ENCODE measurements at places on chromosomes 3 and 15.

DNA sequence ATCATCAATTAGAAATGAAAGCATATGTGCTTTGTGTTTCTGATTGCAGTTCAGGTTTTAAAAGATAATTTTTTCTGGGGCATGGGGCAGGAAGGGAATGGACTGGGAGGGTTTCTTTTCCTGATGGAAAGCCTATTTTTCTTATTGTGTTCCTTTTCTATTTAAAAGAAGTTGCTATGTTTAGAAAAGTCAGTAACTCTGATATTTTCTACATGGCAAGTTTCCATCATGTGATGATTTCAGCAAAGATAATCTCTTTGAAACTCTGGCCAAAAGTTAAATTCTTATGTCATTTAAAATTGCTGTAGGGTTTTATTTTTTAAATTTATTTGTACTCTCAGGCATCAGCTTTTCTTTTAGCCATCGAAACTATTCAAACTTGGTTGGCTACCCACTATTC lies 601.2 kb downstream of the FOXP1 start:
- DNase-seq, result no peak

- DNase-seq, result no peak
Observed at GRCh38 chr3:26657348-26657976, 34.9 kb downstream of the LRRC3B start.

GRCh38 chr15:68107142-68107541 lies 53.0 kb downstream of the PIAS1 start:
- no peak for DNase-seq

GRCh38 chr3:55675478-55675877 lies 188.4 kb upstream of the WNT5A start:
- no peak for DNase-seq

DNA sequence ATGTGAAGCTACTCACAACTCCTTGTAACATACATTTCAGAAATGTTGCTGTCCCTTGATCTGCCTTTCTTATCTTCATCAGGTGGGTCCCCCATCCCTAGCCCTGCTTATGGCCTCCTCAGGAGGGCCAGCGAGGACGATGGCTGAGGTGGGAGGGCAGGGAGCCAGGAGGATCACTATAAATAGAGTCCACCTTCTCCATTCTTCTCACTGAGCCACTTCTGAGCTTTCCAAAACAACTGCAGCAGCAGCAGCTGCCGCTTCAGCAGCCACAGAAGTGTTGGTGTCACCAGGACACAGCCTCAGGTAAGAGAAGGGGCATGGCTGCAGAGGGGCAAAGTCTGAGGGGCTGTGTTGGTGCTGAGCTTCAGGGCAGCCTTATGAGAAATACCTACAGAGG lies 53.5 kb downstream of the ANAPC13 start:
- no peak for DNase-seq

GRCh38 chr3:9247361-9247940 lies 2.0 kb downstream of the SRGAP3 start:
- DNase-seq, result no peak

DNA sequence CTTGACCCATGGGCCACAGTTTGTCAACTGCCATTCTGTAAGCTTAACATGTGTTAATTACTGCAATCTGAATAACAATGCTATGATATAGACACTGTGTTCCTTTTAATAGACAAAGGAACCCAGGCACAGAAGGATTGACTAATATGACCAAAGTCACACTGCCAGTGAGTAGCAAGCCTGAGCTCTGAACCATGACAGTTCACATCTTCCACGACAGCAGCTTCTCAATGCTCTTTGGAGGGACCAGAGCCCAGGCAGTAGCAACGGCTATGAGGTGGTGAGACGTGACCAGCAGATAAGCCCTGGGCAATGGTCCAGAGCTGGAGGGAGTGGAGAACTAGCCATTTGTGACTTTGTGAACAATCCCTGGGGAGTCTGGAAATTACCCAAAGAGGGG lies 19.4 kb downstream of the CA12 start:
- DNase-seq, result no peak

DNA sequence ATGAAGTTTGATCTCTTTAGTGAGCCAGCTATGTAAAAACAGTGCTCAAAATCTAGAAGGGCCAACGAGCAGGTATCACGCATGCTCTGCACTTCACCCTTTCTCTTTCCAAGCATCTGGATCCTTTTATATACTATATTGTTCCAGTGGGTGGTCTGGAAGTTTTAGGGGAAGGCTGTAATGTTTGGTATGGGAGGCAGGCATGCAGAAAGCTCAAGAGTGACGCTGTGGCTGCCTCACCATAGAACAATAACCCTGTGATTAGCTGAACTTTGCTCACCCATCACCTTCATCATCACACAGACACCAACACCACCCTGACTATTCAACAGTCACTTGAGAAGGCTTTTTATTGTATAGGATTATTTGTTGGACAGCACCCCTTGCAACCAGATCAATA lies 81.6 kb downstream of the FBN1 start:
- no peak for DNase-seq

Measured in AG04449 (cell line).